Stimulated activated CD4-positive, alpha-beta T cell treated with anti-CD3 and anti-CD28 coated beads, TNF-alpha, amount 100 ng/mL, for 4 hours (primary cell): ENCODE measurements at places on chromosomes 16 and 17.

- no peak for DNase-seq
Observed at GRCh38 chr17:41635121-41636097, 11.0 kb upstream of the KRT17 start.

GRCh38 chr16:55628306-55628968, 27.4 kb upstream of the SLC6A2 start:
- DNase-seq = no peak

GRCh38 chr17:47235923-47236322, 17.7 kb upstream of the ITGB3 start:
- DNase-seq = no peak

DNA sequence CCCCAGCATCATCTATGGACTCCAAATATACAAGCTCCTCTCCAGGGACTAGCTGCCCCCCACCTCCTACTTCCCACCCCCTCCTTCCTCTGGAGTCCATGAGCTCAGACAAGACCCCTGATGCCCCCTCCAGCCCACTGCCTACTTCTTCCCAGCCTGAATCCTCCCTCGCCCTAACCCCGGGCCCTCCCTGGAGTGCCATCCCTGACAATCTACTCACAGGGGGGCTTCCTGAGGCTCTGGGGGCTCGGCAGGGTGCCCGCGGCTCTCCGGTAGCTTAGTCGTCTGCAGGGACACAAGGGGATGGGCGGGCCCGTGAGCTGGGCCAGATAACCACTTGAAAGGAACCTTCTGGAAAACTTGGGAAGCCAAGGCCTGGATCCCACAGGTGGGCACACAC, 15.1 kb downstream of the MPP3 start:
- no peak for DNase-seq

DNA sequence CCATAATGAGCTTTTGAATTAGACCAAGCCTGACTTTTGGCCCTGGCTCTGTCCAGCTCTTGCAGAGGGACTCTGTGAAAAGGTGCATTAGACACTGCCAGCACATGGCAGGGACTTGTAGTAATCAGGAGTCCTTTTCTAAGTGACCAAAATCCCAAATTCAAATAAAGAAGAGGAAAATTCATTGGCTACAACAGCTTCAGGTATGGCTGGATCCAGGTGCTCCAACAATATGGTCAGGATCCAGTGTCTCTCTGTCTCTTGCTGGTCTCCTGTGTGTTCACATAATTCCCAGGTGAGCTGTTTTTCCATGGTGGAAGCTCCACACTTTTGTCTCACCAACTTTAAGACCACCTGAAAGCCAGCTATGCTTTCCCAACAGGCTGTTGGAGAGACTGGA, 358.8 kb upstream of the TNRC6C start:
- no peak for DNase-seq
